ENCODE measurements at places on chromosomes 16 and 17.
A peak's percentile ranks its signal among the peaks of the same experiment; 100 is the strongest.

DNA sequence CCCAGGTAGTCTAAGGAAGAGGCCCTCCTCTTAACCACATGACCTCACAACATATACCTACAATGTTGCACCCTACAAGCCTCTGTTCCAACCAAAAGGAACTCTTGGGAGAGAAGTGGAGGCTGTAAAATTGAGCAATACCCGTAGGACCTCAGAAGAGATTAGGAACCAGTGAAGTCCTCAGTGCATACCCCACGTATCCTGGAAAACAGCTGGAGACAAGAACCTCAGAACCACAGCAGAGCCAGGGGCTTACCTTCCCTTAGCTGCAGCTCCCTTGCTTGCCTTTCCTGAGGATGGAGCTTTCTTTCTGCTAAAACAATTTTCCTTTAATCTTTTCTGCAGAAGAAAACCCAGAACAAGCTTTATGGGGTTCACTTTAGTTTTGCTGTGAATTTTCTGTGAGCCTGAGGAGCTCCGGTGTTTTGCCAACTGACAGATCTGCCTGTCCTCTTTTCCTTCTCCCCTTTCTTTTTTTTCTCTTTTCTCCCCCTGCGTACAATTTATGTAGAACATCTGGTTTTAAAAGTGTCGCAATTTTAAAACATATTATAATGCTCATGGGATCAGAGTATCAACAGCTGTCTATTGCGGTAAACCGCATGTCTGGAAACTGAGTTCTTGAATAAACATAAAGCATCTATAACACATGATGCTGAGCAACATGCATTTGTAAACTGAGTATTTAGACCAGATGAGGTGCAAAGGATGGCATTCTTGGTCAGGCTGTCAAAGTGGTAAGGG lies 226.4 kb upstream of the MAF start:
- no peak for DNase-seq

- DNase-seq: no peak
These were observed 4.5 kb downstream of the ADAMTS18 start for GRCh38 chr16:77430360-77430759.

DNA sequence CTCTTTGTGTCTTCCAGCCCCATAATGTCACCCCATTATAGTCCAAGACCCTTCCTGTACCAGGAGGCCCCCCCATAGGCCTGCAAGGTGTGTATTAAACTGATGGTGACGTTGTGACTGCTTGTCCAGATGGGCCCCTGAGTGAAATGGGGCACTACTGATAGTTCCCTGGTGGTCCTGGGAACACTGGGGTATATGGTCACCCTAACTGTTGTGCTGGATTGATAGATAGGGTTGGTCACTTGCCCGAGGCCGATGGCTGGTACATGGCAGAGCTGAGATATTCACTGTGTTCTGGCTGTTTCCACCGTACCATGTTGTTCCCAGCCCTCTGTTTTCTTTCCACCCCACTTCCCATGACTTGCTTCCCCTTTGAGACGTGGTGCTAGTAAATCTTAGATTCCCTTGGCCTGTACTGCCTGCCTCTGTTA lies 4.3 kb downstream of the CNP start:
- DNase-seq: no peak

- peak; percentile 89 for DNase-seq
These were observed at the start of gene CAPN15 for GRCh38 chr16:527015-527903. Gene CAPN15, plus strand, starts transcription at chr16:527712. Its CDS starts 19,127 bp downstream, at chr16:546839.

- no peak for DNase-seq
These were observed 435.6 kb upstream of the DYNLRB2 start for GRCh38 chr16:80105160-80105559.
